GDM1 (cell line): ENCODE measurements at places on chromosomes 2 and 18.
A peak's percentile ranks its signal among the peaks of the same experiment; 100 is the strongest.

DNA sequence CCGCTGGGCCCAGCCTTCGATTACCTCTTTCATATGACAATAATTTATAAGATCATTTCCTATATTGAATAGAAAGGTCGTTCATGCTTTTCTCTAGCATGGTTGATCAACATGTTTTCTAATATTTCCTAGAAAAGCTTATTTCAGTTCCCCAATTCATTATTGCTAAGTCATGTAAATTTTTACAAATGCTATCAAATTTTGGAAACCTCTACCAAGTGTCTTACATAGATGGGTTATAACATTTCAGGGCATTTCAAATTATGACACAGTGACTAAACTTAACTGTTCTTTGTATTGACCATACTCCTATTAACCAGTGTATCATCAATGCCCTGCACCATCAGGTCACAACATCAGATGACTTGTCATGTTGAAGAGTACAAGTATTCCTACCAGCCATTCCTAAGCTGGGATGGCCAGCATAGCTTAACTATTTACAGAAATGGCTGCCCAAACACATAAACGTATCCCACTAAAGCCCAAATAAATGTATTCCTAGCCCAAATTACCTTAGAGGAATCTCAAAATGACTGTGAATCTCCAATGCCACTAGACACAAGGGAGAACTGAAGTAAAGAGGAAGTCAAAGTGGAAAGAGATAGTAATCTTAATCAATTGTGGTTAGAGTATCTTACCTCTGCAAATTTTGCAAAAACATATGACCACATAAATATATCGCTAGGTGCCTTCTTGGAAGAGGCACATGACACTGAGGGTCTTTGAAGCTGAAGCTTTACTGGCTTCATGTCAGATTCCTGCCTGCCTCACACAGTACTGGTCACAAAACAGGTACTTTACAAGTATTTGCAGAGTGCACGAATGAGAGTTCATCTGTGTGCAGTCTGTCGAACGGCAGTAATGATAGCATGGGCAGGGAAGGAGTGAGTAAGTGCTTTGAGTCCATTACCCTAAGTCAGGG lies 87.3 kb upstream of the TLK1 start:
- DNase-seq = no peak

- DNase-seq = no peak
These were observed 59.0 kb downstream of the ANKRD44 start for GRCh38 chr2:197251576-197251975.

DNA sequence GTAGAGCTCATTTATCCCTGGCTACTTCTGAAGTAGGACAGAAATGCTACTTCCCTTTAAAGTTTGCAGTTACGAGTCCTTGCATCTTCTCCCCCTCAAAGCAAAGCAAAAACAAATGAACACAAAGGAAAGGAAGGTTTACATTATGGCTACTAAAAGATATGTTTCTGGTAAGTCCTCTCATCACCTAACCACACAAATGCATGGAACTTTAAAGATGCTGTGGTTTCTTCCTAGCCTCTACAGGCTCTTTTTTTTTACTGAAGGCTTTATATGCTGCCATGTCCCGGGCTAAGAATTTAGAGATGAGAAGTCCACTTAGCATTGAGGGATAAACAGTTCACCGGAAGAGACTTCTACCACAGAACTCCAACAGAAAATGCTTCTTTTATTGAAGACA lies 291.2 kb downstream of the SS18 start:
- DNase-seq = no peak

- DNase-seq = no peak
These were observed 102.1 kb downstream of the SNTG2 start for GRCh38 chr2:1052771-1053191.

- no peak for DNase-seq
These were observed 900 bp downstream of the C18orf32 start for GRCh38 chr18:49486134-49486533.

DNA sequence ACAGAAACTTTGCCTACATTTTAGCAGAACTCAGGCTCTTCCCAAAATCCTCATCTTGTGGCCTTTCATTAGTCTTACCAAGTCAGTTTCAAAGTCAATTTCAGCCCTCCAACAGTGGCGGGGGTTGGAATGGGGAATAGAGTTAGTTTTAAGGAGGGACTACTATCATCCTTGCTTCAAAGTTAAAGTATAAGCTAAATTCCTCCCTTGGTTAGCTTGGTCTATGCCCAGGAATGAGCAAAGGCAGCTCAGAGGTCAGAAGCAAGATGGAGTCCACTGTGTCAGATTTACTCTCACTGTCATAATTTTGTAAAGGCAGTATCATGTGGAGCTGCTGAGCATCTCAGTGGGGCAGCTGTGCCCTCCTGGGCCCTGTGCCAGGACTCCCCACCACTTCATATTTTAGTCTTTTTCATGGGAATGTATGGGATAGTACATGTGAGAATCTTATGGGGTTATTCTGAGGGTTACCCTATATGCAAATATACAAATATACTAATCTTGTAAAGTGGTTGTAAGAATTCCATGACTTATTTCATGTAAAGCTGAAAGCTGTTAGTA lies 145.2 kb upstream of the MMADHC start:
- DNase-seq = no peak

DNA sequence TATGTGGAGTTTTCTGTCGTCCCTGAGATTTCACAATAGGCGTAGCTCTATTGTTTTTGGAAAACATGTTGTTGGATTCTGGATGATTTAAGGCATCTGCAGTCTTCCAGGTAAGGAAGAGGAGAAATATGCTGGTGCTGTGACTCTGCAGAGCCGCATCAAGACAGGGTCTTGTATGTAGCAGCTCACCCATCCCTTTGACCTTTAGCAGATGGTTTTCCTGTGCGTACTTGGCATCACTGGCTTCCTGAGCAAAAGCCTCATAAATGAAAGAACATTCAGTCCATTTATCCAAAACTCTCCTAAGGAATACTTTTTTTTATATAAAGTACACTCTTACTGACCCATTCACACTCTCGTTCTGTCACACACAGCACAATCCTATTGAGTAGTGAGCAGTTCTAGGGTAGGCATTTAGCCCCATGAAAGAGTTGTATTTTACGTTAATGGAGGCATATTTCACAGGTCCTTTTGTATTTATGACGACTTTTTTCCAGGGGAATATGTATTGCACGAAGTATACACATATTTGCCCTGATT lies 443.9 kb downstream of the STK39 start:
- DNase-seq = no peak

- no peak for DNase-seq
These were observed 122.4 kb upstream of the SMAD2 start for GRCh38 chr18:48052842-48053241.

GRCh38 chr2:72993147-72993932 lies 76.0 kb downstream of the EMX1 start:
- peak; percentile 9 for DNase-seq

DNA sequence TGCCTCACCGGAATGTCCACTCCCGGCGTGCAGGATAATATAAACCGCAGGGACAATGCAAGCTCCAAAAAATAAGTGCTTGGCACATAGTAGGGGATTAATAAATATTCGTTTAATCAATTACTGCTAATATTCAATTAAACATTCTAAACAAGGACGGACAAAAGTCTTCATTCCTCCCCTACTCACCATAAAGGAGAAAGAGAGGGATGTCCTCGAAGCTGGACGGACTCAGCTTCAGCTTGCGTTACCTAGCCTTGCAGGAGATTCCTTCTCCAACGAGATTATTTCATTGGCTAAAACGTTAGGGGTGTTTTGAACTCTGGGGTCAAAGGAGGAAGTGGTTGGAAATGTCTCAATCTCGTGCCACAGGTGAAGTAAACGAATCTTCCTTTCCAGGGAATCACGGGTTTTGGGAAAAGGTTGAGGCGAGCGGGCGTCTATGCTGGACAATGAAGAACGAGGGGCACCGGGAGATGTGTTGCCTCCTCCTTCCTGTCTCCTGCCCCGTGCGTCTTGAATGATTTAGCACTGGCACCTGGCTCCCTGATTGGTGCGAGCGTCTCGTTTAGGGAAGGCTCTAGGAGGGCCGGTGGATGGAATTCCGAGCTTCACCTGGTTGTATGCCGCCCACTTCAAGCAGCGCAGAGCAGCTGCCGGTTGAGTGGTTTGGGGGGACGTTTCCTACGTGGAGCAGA lies 2.0 kb upstream of the GAD1 start:
- no peak for DNase-seq

- DNase-seq = no peak
These were observed 19.3 kb upstream of the FZD7 start for GRCh38 chr2:202014318-202014717.

DNA sequence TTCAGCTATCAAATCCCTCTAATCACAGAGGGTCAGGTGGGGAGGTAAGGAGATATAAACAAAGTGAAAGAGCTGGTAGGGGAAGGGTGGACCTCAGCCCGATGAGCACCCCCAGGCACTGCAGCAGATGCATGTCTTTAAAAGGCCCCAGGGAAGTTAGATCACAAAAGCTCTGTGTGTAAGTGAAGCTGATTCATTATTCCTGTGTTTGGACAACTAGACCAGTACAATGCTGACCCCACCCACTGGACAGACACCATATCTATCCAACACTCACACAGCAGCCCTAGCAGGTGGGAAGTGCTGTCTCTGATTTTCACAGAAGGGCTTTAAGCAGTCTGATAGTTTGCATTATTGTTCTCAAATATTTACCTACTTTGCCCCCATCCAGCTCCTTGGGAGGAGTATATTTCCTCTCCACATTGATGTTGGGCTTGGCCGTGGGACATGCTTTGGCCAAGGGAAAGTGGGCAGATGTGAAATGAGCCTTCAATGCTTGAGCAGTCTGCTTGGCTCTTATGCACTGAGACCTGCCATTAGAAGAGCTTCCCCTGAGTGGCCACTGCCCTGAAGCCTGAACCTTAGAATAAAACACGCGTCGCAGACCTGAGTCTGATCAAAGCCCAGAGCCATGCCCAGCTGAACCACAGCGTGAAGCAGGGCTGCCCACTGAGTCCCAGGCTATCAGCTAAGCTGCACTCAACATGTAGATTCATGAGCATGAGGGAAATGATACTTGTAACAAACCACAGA lies 111.4 kb downstream of the COPS8 start:
- no peak for DNase-seq

DNA sequence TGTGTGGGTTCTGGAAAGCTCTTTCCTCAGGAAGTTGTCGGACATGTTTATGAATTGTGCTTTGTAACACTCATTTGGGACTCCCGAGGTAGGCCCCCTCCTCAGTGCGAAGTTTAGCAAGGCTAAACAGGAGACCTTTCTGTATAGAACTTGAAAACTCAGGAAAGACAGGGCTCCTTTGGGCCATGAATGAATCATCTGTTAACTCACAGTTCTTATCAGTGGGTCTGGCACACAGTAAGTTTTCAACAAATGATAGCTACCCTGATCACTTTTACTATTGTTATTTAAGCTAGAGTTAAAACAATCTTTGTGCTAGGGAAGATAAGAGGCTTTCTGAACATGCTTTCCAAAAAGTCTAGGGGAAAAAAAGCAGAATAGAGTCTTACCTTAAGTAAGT lies 430.5 kb upstream of the ETAA1 start:
- no peak for DNase-seq

- no peak for DNase-seq
These were observed 14.1 kb downstream of the KLF11 start for GRCh38 chr2:10057231-10058107.

DNA sequence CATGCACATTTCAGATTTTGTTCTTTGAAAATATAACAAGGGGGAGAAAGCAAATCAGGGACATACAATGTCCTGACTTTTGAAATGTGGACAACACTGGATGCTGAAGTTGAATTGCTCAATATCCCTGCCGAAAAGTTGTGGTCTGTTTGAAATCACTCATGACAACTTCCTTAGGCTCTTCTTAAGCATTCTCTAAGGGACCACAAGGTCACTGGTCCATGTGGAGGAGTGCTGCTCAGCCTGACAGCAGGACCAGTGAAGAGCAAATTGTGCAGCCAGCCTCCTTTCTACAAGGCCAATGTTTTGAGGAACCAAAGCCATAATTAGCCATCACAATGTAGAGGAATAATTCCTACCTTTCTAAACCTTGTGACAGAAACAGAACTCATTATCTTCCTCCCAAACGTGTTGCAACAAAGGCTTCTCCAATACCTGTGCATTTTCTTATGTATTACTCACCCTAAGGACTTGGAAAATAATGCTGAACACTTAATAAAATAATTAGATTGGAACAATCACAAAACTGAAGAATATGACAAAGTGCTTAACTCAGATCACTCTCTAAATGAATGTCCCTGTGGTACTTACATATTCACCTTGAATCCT lies 1477.6 kb upstream of the NXPH2 start:
- no peak for DNase-seq
